NCI-H187 treated with DMSO at 0.1 percent for 48 hours (cell line): ENCODE measurements at places on chromosomes 6 and 20.

DNA sequence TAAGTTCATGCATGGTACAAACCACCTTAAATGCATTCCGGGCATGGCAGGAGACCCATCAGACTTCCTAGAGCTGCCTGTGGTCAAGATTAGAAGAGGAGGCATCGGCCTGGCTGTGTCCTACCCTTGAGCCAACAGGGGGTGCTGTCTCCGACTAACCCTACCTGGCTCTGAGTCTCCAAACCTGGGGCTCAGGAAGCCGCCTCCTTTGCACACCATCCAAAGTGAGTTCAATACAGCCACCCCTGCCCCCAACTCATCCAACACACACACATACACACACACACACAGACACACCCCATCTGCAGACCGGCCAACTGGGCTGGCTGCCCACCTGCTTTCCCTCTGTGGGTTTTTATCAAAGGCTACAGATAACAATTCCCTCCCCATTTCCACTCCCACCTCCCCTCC is 77.0 kb downstream of the JPH2 start:
- no peak for DNase-seq

DNA sequence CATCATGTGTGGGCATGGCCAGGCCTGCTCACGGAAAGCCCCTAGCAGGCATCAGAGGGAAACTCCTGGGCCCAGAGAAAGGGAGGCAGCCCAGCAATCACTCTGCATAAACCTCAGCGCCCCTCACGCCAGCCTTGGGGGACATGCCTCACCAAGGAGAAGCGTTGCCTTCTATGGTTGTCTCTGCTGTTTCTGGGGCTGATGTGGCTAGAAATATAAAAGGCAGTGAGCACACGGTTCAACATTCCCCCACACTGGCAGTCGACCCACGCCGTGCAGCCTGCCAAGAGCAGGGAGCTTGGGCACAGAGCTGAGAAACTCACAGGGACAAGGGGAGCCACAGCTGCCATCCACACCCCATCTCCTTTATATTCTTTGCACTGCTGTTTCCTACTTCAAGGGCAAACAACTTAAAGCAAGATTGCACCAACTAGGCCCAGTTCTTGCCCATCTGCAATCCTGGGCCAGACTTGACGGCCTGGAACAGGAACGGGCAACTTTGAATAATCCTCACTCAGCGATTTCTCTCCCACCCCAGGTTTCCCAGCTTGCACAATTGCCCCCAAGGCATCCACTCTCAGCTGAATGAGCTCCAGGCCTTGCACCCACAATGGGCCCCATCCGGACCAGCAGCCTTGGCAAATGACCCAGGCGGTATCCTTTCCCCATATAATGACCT is 35.5 kb upstream of the FOXC1 start:
- DNase-seq: no peak

- no peak for DNase-seq
These were observed 142.3 kb downstream of the TBXT start for GRCh38 chr6:166025149-166025898.

DNA sequence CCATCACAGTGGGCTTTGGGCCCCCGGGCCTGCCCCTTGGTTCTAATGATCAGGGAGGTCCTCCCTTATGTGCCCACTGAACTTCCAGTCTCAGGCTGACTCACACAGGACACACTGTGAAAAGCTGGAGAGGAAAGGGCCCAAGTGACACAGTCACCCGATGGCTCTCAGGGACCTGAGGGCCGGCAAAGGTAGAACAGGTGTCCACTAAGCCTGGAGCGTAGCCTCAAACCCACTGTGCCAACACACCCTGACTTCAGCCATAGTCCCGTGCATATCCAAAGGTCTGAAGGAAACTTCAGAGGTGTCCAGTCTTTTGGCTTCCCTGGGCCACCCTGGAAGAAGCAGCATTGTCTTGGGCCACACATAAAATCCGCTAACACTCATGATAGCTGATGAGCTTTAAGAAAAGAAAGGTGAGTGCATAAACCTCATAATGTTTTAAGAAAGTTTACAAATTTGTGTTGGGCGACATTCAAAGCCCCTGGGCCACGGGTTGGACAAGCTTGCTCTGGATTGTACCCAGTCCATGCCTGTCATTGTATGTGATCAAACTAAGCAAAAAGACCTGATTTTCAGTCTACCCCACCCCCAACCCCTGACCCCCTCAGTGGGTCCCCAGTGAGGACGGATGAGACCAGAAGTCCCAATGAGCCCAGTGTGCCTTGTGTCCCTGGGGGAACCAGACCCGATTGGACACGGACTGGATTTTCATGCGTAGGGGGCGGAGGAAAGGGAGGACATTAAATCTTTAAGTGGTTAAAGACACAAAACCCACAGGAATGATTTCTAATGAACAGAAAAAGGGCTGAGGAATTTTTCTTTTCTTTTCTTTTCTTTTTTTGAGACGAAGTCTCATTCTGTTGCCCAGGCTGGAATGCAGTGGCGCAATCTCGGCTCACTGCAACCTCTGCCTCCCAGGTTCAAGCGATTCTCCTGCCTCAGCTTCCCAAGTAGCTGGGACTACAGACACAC is 6.1 kb downstream of the RAMACL start:
- DNase-seq: no peak

DNA sequence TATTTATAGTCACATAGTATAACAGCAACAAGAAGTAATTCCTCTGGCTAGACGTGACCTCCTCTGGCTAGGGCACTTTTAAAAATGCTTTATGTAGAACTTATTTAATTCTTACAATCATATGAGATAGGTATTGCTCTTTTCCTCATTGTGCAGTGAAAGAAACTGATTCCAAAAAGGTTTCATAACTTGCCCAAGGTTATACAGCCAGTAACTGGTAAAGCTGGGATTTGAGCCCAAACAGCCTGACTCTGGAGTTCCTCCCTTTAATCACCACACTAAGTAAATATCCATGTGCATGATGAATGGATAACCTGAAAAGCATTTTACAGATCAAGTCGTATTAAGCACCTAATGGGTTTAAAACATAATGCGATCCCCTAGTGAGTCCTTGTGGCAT is 214.6 kb downstream of the PRL start:
- DNase-seq: no peak

DNA sequence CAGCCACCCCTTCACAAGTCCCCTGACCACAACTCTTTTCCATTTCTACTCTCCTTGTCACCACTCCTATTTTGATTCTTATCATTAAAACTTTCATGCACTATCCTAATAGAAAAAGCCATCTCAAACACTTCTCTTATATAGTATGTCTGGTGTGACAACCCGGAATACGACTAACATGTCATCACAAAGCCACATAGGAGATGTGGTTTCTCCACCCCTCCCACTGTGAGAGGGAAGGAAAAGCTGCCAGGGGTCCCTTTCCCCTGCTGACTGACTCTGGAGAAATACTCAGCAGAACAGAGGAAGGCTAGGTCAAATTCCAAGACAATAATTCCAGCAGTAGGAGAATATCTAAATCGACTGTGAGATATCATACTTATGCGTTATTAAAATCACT is 193.0 kb upstream of the KCNK16 start:
- DNase-seq: no peak

DNA sequence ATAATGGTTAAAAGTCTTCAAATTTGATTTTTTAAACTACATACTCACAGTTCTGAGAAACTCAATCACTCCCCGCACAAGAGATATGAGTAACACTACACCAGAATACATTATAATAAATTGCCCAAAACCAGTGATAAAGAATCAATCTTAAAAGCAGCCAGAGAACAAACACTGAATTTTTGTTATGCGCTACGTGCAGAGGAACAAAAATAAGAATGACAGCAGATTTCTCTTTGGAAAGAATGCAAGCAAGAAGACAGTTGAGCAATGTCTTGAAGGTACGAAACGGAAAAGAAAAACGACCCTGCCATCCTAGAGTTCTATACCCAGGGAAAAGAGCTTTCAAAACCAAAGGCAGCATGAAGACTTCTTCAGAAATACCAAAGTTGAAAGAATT is 216.7 kb downstream of the TTLL2 start:
- no peak for DNase-seq

- DNase-seq: no peak
These were observed 52.4 kb downstream of the RRBP1 start for GRCh38 chr20:17629678-17630089.

DNA sequence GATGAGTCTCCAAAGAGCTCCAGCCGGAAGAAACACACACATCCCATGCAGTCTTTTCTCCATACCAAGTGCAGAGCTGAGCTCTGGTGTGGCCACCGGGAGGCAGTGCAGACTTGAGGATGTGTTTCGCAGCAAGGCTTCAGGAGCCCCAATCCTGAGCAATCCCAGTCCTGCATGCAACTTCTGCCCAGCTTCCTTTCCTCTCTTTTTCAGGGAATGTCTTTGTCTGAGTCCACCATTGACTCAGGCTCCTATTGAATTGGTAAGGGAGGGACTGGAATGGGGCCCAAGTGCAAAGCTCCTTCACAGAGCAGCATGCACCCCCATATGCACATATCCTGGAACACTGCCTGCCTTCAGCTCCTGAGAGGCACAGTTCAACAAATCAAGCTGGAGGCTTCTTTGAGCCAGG is 50.5 kb upstream of the ASIP start:
- DNase-seq: peak; percentile 29

DNA sequence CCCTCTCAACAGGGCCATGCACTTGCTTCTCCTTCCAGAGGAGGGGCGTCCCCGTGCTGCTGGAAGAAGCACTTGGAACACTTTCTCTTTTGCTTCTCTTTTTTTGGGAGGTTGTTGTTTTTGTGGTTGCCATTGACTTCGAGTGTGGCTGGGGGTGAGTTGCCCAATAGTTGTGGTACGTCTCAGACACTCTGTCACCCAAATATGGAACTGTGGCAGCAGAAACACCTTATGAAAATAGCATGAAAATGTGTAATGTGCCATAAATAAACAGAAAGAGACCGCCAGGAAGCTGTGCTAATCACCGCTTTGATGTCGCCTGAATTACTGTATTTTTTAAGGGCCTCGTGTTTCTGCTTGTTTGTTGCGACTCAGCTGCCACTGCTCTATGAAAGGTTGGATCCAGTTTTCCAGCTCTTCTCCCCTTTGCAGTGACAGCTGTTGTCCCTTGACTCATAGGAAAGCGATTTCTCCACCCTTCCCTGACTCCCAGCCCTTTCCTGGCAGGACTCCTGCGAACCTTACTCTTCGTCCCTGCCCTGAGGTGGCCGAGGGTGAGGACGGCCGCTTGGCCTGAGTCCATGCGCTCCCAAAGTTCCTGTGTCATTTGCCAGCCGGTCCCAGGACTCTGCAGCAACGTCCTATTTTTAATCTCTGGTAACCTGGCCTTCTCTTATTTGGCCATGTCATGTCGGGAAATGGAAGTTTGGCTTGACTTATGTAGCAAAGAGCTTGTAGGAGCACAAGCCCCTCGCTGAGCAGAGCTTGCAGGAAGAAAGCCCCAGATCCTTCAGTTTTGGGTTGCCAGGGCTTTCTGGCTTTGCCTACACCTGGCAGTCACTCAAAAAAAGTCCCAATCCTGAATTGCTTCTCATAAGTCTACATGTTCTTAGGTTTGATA is 694.6 kb downstream of the QKI start:
- DNase-seq: no peak

GRCh38 chr6:42726485-42727086 is 4.2 kb upstream of the PRPH2 start:
- DNase-seq: peak; percentile 29

GRCh38 chr6:41717392-41717736 is 18.0 kb downstream of the TFEB start:
- no peak for DNase-seq

- no peak for DNase-seq
These were observed 12.4 kb upstream of the MYLK2 start for GRCh38 chr20:31806564-31807355.

GRCh38 chr6:26653007-26653406 is 6.5 kb downstream of the ZNF322 start:
- no peak for DNase-seq
